Neural crest cell (in vitro differentiated cells): ENCODE measurements at places on chromosomes 13 and 19. TPM values are rescaled to one million over a fixed set of nuclear protein-coding genes. Genes with fewer than 3 reads are reported as not detected.

PGLYRP1 gene
- not detected in 2 replicates for total RNA-seq

B3GNT3 gene
- not detected in 2 replicates for total RNA-seq

CGB8 gene
- not detected in 2 replicates for total RNA-seq

LYL1 gene
- 0.30 and 0.45 TPM in 2 replicates for total RNA-seq

ZNF415 gene
- total RNA-seq: 12.6 and 13.6 TPM in 2 replicates

SHD gene
- total RNA-seq: 2.7 and 4.5 TPM in 2 replicates

HSH2D gene
- not detected in 2 replicates for total RNA-seq

ZNF229 gene
- total RNA-seq: 6.7 and 7.4 TPM in 2 replicates

ZNF254 gene
- 36.8 and 37.6 TPM in 2 replicates for total RNA-seq

- no peak for DNase-seq
- no peaks in the 10 kb centered on the region for H3K27me3 ChIP-seq
- H3K36me3 ChIP-seq: no peaks in the 10 kb centered on the region
Observed at GRCh38 chr13:73187106-73187505, 128.3 kb downstream of the KLF5 start.

DNA sequence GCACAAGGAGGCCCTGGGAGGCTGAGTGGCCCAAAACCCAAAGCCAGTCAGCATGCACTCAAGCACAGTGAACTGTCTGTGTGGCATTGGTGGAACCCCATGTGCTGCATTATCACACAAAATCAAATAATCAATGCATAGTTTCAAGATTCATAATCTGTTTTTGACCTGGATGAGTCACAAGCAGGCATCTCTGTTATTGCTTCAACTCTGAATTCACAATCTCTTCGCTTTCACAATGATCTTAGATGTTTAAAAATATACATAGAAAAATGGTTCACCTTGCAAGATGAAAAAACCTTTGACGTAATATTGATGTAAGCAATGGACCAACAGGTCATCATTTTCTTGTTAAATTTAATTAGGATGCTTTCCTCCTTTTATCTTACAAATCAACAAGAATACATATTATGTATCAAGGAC lies 455.4 kb downstream of the IRS2 start:
- H3K4me3 ChIP-seq: no peak overlapping the region
- peaks cover 16% of the 10 kb centered on the region for H3K4me1 ChIP-seq
- H3K36me3 ChIP-seq: no peaks in the 10 kb centered on the region
- H3K27me3 ChIP-seq: no peaks in the 10 kb centered on the region

DNA sequence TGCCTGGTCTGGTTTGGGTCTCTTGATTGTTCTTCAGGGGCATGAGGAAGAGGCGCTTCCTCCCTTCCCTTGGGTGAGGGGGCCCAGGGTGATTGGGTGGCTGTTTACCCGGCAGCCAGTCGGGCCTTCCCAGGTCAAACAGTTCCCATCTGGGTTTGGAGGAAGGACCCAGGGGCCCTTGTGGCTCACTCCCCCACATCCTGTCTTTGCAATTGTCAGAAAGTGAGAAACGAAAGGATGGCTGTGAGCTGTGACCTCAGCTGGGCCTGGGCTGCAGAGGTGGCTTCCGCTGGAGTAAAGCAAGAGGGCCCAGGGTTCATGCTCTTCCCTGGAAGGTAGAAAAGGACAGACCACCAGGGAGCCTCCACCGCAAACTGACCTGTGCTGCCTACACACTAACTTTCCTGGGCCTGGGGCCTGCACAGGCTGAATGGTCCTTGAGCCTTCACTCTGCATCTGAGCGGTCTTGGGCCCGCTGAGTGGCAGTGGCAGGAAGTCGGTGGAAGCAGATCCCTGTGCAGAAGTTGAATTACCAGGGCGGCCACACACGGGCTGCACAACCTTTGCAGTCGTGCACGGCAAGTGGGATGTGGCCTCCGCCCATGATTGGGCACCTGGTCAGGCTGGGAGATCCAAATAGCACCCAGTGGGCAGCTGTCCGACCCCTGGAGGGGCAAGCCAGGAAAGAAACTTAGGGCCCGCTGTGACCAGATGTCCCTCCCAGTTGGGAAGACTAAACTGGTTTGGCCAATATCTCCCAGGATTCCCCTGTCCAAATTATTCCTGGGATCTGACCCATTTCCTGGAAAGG lies 5.3 kb upstream of the CD79A start:
- peaks cover 10% of the 10 kb centered on the region for H3K4me1 ChIP-seq
- peaks cover 16% of the 10 kb centered on the region for H3K36me3 ChIP-seq
- H3K27me3 ChIP-seq: peaks cover 7% of the 10 kb centered on the region
- no peak overlapping the region for H3K27ac ChIP-seq
- DNase-seq: no peak
- no peak overlapping the region for H3K4me3 ChIP-seq

DNA sequence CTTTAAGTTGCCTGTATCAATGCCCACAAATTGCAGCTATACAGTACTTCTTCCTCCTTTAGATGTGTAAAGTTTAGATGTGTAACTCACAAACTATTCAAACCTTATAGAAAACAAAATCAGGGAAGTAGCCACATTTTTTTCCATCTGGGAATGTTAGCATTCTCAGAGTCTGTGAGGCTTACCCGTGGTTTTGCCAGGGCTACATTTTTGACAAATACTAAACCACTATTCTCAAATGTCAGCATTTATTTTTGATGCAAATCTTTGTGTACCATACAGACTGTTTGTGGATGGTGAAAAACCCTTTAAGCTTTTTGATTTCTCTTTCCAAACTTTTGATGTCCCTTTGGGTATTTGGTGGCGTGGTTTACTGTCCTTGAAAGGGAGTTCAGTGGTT lies 216.4 kb downstream of the POSTN start:
- H3K4me3 ChIP-seq: no peak overlapping the region
- no peak for DNase-seq
- no peak overlapping the region for H3K27ac ChIP-seq

DNA sequence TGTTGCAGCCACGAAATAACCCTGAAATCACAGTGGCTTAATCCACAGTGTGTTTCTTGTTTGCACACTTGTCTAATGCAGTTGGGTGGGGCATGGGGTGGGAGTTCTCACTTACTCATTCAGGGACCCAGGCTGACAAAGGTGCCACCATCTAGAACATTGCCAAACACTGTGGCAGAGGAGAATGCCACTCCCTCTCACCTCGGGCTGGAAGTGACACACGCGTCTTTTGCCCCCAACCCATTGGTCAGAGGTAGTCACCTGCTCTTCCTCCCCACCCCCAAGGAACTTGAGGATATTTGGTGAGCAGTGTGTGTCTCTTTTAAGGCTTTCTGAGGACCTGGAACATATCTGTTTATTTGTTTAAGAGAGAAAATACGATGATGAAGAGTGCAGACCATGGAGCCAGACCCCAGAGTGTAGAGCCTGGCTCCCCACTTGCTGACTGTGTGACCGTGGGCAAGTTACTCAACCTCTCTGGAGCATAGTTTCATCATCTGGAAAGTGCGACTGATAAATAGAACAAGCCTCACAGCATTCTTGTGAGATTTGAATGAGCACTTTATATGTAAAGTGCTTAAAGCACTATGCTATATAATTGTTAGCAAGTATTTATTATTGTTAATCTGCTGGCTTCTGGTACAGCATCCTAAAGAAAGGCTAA lies 17.4 kb downstream of the GPR183 start:
- H3K27me3 ChIP-seq: no peaks in the 10 kb centered on the region
- H3K4me1 ChIP-seq: no peaks in the 10 kb centered on the region
- DNase-seq: no peak
- no peaks in the 10 kb centered on the region for H3K36me3 ChIP-seq

GRCh38 chr13:53264751-53265385 lies 236.3 kb downstream of the OLFM4 start:
- H3K4me3 ChIP-seq: no peak overlapping the region
- H3K27me3 ChIP-seq: no peaks in the 10 kb centered on the region
- H3K4me1 ChIP-seq: no peaks in the 10 kb centered on the region
- no peak for DNase-seq

DNA sequence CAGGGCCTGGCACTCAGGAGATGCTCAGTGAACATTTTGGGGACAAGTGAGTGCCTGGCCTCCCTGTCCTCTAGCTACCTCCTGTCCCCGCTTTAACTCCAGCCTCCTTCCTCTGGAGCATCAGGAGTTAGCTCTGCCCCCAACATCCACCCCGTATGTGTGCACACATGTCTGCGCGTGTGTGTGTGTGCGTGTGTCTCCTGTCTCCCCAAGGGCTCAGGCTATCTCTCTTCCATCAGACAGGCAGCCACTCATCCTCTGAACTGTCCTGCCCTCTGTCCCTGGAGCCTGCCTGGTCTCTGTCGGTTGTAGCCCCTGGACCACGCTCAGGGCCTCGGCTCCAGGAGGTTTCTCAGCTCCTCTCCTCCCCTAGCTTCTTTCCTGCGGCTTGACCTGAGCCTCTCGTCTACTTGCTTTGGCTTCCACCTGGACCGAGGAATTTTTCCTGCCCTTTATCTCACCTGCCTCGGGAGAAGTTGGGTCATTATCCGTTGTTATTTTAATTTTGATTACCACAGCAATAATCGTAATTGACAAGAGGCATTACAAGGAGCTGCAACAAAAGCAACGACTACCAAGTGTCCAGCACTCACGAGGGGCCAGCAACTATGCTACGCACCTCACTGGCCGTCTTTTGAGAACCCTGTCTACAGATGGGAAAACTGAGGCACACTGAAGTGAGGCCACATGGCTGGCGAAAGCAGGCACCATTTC lies 32.0 kb upstream of the ASF1B start:
- peaks cover 16% of the 10 kb centered on the region for H3K36me3 ChIP-seq
- peaks cover 12% of the 10 kb centered on the region for H3K4me1 ChIP-seq
- H3K27ac ChIP-seq: peak overlapping the region; percentile 88
- H3K27me3 ChIP-seq: no peaks in the 10 kb centered on the region
- DNase-seq: no peak

DNA sequence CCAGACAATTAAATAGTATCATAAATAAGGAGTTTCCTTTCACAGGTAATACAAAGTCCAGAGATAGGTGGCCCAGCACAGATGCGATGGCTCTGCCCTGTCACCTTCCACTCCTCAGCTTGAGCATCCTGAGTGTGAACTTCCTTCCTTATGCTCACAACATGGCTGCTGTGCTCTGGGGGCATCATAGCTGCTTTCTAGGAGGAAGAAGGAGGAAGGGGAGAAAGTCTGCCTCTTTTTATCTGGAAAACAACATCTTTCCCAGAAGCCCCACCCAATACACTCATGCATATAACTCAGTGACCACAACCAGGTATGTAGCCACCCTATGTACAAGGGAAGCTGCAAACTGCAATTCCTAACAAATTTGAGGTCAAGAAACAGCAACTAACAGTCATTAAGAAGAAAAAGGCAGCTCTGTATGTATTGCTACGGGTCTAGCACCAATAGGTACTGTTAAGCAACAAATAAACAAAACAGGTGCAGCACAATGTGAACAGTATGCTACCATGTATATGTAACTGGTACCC lies 201.2 kb upstream of the UBL3 start:
- H3K4me1 ChIP-seq: peaks cover 26% of the 10 kb centered on the region
- peak overlapping the region; percentile 0 for H3K4me3 ChIP-seq
- H3K36me3 ChIP-seq: no peaks in the 10 kb centered on the region
- no peaks in the 10 kb centered on the region for H3K27me3 ChIP-seq
- DNase-seq: no peak

DNA sequence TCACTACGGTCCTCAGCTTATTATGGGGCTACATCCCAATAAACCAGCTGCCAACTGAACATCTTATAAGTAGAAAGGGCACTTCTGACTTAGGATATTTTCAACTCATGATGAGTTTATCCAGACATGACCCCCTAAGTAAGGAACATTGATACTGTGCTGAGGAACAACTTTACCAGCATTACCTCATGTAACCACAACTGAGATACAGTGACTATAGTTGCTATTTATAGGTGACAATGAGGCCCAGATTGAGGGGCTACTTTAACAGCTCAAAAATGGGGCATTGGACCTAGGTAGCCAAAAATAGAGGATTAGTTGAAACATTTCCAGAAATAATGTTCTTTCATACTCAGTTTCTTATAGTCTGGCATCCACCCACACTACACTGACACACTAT lies 26.8 kb downstream of the SKA3 start:
- H3K27ac ChIP-seq: no peak overlapping the region
- no peaks in the 10 kb centered on the region for H3K27me3 ChIP-seq
- DNase-seq: no peak
- no peak overlapping the region for H3K4me3 ChIP-seq
- H3K4me1 ChIP-seq: peaks cover 5% of the 10 kb centered on the region

DNA sequence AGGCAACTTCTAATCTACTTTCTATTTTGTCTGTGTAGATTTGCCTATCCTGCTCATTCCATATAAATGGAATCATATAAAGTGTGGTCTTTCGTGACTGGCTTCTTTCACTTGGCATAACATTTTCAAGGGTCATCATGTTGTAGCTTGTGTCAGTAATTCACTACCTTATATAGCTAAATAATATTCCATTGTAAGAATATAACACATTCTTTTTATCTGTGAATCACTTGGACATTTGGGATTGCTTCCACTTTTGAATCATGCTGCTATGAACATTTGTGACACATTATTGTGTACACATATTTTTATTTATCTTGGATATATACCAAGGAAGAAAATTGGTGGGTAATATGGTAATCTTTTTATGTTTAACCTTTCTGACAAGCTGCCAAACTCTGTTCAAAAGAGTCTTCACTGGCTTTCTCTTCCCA lies 89.0 kb upstream of the CSNK1A1L start:
- no peak for DNase-seq
- peaks cover 4% of the 10 kb centered on the region for H3K4me1 ChIP-seq
- H3K4me3 ChIP-seq: no peak overlapping the region

GRCh38 chr19:48720251-48720612 lies 707 bp upstream of the MAMSTR start:
- H3K27ac ChIP-seq: no peak overlapping the region
- H3K4me3 ChIP-seq: peak overlapping the region; percentile 93
- peaks cover 42% of the 10 kb centered on the region for H3K4me1 ChIP-seq
- H3K36me3 ChIP-seq: peaks cover 2% of the 10 kb centered on the region
- DNase-seq: no peak
- no peaks in the 10 kb centered on the region for H3K27me3 ChIP-seq

DNA sequence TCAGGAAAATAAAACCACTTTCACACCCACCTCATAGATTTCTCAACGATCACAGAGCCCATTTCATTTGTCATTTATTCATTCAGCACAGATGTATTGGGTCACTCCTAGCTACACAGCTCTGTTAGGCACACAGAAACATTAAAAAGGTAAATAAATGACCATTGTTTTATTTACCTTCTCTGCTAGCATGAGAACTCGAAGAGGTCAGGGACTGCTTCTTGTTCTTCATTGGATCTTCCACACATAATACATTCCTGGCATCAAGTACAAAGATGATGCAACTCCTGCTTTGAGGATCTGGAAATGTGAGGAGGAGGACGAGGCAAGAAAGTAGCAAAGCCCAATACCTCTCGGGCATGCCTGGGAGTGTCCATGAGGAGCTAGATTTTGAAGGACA lies 168.1 kb downstream of the RBM26 start:
- DNase-seq: no peak
- H3K27me3 ChIP-seq: no peaks in the 10 kb centered on the region
- no peak overlapping the region for H3K4me3 ChIP-seq
- H3K27ac ChIP-seq: no peak overlapping the region
